ENCODE measurements at places on chromosomes 6 and 20.
A peak's percentile ranks its signal among the peaks of the same experiment; 100 is the strongest.

- DNase-seq, result no peak
Measured at GRCh38 chr20:11544029-11544678, 373.5 kb upstream of the BTBD3 start.

GRCh38 chr20:1894951-1895673, at the start of gene SIRPA:
TSS of gene SIRPA (plus strand) at chr20:1895407. CDS start at chr20:1895448, 41 bp downstream.
- no peak for DNase-seq

DNA sequence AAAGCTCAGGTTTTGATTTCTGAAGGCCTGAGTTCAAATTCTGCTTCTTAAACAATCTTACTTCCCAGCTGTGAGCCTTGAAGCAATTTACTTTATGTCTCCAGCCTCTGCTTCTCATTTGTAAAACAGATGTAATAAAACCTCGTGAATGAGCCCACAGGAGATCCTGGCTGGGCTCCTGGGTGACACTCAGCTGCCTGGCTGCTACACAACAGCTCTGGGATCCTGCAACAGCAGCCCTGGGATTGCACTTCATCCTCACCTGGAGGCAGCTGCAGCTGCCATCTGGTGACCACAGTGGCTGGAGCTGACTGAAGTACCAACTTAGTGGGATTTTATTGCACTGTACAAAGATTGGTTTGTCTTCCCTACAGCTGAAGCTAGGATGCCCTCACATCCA, 98.6 kb downstream of the NDUFAF5 start:
- no peak for DNase-seq

DNA sequence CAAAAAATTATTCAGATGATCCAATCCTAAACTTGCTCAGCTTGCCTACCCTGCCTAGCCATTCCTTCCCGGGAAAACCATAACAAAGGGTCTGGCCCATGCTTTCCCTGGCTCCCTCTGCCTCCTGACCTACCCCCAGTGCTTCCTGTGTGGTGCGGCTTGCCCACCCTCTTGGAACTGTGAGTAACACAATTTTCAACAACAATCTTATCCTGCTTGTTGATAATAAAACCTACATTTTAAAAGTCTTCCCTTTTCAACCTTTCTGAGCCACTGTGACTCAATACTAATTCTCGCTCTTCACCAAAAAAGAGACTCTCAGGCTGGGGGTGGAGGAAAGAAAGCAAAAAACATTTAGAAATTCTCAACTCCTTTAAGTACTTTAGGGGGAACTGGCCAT, 18.0 kb downstream of the EXOC2 start:
- DNase-seq, result no peak

DNA sequence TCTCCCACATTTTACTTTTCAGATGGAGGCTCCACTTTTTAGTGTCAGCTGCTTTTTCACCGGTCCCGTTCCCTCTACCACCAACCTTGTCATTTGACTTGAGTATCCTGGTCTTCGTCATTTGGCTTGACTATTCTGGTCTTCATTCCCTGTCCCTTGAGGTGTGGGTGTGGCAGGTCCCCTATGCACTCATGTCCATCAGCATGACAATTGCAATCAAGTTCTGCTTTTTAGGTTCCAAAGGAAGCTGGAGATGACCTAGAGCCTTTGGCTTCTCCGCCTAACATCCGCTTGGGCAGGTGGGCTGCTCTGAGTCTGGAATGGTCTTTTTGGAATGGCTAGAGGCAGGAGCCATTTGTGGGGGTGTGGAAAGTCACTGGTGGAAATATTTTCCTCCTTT, 99.8 kb upstream of the MLN start:
- no peak for DNase-seq

GRCh38 chr20:2416541-2417212, 36.0 kb downstream of the TGM6 start:
- DNase-seq, result no peak

- DNase-seq, result peak; percentile 44
Measured at GRCh38 chr6:117547688-117548621, 54.4 kb downstream of the GOPC start.

- DNase-seq, result peak; percentile 67
Measured at GRCh38 chr6:155628306-155628705, 172.7 kb upstream of the NOX3 start.

GRCh38 chr20:62402456-62403150, 4.5 kb downstream of the CABLES2 start:
- no peak for DNase-seq

DNA sequence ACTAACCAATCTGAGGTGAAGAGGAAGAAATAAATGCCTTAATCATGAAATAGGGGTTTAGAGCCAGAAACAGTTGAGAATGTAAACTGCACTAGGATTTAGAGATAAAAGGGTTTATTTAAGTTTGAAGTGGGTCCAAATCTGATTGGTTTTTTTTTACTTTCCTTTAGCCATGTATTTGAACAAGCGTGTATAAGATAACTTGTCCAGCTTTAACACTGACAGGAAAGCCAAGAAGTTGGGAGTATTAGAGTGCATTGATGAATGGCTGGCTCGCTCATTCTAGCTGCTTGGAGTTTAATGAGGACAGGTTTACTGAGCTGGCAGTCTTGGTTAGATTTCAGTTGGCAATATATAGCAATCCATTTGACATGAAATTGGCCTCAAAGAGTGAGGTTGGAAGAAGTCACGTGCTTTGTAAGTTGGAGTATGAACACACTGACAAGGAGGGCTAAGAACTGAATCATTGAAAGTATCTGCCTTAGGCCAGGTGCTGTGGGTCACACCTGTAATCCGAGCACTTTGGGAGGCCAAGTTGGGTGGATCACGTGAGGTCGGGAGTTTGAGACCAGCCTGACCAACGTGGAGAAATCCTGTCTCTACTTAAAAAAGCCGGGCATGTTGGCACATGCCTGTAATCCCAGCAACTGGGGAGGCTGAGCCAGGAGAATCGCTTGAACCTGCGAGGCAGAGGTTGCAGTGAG, 13.7 kb downstream of the SRSF3 start:
- no peak for DNase-seq

DNA sequence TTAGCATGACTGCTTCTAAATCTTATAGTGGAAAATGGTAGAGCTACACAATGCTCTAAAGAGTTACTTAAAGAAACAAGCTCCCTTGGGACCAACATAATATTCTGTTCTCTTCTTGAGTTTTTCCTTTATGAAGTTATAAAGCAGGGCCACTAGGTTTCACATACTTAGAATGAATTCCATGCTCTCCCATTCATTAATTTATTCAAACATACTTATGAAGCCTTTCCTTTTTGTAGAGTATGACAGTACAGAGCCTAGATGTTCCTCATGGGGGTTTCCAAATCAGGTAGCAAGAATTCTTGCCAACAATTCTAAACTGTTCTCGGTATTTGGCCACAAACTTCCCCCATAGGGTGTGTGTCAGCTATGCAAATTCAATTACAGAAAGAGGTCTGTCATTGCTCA, 20.6 kb upstream of the FABP7 start:
- DNase-seq, result no peak

DNA sequence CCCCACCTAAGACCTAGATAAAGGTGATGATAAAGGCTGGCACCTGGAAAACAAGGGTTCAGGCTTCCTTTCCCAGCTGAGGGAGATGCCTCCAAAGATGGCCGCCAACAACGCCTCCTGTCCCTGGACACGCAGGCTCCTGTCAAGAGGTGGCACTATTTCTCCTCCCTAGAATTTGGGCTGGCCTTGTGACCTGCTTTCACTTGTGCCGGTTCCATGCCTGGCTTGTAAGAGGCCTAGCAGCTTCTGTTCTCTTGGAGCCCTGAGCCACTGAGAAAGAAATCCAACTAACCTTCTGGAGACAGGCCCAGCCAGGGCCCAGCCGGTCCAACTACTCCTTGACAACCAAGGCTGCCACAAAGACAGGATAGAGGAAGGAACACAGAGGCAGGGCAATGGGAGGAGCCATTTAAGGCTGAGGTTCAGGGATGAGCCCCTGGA, 60.2 kb upstream of the RALY start:
- peak; percentile 50 for DNase-seq

DNA sequence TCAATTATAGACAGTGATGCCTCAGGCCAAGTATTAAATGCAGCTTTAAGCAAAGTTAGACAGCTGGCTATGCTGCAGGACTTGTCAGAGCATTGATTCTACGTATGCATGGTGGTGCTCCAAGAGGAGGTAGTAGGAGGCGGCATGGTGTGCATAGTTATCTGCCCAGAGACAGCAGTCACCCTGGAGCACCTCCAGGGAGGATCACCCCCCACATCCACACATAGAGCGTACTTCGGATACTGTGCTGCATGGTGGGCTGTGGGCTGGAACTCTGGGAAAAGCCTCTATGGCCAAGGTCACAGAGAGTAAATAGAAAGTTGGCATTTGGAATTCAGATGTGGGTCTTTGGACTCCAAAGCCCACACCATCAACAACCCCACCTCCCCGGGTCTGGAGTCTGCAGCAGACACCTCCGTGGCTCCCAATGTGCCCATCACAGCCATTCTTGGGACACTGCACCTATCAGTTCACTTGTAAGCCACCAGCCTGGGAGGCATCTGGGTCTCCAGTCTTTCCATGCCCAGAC, 64.5 kb upstream of the STX16 start:
- DNase-seq, result no peak

DNA sequence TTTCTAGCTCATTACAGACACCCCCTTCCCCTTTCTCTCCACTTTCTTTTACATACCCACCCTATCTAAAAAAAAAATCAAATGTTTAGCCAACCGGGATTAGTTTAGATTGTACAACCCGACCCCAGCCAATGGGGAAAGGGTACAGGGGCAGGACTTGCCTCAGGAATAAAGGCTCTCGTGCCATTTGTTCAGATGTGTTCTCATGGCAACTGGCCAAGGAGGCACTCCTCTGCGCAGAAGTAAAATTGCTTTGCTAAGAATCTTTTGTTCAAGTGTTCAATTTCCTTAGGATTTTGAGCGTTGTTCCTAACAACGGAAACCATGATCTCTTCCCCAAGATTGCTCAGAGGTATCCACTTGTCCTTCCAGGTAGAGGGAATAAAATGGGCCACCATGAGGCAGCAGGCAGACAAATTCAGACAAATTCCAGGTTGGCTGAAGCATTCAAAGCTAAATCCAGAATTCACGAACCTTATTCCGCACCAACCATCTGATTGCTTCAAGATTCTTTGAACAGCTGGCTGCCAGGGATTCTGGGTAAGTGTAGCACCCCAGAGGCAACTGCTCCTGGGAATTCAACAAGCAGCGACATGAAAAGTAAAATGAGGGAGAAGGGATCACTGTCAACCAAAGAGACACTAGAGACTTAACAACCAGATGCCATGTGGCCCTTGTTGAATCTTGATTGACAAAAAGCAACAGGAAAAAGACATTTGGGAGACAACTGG, 431.8 kb downstream of the PREX1 start:
- no peak for DNase-seq

DNA sequence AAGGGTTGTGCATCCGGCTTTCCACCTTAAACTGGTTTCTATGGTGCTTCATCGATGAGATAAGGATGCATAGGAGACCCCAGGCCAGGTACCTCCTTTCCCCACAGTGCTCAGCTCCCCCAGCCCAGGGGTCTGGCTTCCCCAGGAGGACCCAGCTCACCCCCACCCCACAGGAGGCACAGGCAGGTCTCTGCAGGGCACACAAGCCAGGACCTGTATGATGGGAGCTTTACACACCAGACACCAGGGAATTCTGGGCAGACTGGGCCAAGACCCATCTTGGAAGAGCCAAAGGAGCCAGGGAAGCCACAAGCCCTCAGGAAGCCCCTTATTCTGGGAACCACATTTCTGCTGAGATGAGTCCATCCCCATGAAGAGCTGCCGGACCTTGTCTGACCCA, 29.6 kb downstream of the UBD start:
- DNase-seq, result no peak

DNA sequence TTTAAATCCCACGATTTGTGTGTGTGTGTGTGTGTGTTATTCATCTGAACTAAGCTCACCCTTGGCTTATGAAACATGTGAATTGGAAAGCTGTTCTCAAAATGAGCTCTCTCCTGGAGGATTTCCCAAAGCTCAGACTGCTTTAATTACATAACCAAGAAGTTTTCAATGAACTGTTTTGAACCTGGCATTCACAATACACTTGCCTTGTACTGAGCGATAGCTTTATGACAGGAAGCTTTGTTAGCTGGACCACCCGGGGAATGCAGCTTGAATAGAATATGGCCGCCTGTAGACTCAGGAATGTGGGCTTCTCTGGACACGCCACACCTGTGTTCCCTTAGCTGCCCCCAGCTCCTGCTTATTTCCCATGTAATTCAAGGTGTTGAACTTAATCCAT, 71.4 kb upstream of the PREP start:
- no peak for DNase-seq

- DNase-seq, result no peak
Measured at GRCh38 chr6:119160911-119161310, 82.4 kb upstream of the FAM184A start.

DNA sequence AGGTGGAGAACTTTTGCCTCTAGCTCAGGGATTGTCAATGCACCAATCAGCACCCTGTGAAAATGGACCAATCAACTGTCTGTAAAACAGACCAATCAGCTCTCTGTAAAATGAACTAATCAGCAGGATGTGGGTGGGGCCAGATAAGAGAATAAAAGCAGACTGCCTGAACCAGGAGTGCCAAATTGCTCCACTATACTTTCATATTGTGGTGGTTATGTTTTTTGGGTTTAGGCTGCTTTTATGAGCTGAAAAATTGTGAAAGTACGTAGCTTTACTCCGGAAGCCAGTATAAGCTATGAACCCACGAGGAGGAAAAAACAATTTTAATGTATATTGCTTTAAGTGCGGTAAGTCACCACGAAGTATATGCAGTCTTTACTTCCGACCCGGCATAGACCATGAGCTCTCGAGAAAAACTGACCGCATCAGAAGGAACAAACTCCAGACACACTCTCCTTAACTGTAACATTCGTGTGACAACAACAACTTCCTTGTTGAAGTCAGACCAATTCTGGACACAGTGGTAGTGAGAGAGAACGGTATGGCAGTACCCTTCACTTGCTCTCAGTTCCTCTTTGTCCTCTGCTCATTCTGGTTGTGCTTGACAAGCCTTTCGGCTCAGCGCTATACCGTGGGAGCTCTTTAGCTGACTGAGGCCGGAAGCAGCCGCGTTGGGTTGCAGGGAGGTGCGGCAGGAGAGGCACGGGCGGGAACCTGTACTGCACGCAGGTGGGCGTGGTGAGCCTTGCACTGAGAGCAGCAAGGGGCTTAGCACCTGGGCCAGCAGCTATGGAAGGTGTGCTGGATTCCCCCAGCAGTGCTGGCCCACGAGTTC, 81.9 kb upstream of the E2F3 start:
- peak; percentile 65 for DNase-seq

DNA sequence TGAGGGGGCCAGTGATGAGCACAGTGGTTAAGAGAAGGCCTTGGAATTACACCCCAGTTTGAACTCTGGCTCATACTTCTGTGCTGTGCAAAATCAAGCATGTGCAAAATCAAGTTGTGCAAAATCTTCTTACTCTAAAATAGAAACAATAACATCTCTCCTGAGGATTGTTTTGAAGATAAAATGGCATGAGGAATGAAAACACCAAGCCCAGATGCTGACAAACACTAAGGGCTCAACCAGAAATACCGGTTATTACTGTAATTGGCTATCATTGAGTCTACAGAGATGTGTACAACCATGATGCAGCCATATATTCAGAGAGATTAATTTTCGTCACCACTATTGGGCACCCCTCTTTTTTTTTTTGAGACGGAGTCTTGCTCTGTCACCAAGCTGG, 5.9 kb upstream of the BCAS1 start:
- DNase-seq, result no peak
